ENCODE measurements at places on chromosomes 1 and 21. TPM values are rescaled to one million over a fixed set of nuclear protein-coding genes. Genes with fewer than 3 reads are reported as not detected.

- DNase-seq, result no peak
Measured at GRCh38 chr1:206695733-206696132, 11.0 kb downstream of the MAPKAPK2 start.

Gene SLC16A4
- 84.0 TPM for polyA plus RNA-seq

GRCh38 chr1:156420205-156421061, 51.4 kb downstream of the RHBG start:
- DNase-seq, result no peak

Gene KRTAP10-9
- polyA plus RNA-seq, result not detected

DNA sequence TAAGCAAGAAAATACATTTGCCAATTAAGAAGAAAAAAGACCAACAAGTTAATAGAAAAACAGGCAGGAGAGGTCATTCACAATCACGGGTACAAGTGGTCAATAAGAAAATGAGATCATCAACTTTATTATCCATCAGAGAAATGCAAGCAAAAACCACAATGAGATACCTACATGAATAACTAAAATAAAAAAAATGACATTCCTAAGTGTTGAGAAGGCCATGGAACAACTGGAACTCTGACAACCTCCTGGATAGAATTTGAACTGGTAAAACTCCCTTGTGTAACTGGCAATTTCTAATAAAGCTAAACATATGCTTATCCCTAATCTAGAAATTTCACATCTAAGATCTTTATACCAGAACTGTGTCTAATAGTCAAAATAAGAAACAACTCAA, 135.4 kb upstream of the BACE2 start:
- no peak for DNase-seq

DNA sequence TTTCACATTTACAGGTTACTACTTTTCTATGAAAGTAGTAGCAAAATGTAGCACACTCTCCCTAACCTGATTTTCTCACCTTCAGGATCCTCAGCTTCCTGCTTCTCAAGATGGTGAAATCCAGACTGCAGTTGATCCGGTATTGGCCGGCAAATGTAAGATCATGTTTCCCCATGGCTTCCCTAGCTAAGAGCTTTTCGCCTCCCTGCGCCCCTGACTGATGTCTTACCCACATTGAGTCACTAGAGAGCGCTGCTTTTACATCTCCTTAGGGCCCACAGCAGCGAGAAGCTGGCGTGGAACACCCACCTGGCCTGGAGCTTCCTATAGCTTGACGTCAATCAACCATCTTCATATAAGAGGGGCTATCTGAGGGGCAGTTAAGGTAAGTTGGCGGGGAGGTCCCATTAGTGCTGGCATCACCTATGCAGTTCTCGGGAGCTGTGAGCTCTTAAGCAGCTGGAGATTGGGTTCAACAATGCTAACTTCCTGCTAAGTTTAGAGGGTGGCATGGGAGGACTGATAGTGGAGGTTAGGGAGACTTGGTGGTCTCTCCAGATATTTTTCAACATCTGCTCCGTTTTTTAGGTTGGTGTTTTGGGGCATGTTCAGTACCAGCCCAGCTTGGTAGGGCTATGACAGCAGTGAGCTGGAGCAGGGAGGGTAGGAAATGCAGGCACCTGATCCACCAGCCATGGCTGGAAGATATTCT, 5.5 kb downstream of the PTPN7 start:
- no peak for DNase-seq

- no peak for DNase-seq
Measured at GRCh38 chr21:44749116-44749758, 37.9 kb upstream of the TSPEAR start.

Gene CASZ1
- 14.1 TPM for polyA plus RNA-seq

Gene SLC44A3
- 88.6 TPM for polyA plus RNA-seq

GRCh38 chr1:186828611-186829454, at the start of gene PLA2G4A:
PLA2G4A (plus strand) TSS chr1:186828949; CDS start chr1:186854355, 25,406 bp downstream.
- no peak for DNase-seq

- DNase-seq, result no peak
Measured at GRCh38 chr1:23044035-23044434, 24.8 kb downstream of the KDM1A start.

- no peak for DNase-seq
Measured at GRCh38 chr1:51289676-51290488, 40.5 kb downstream of the TTC39A start.

Gene DISC1
- polyA plus RNA-seq, result 7.1 TPM
